ENCODE measurements at places on chromosomes 2 and 18.

DNA sequence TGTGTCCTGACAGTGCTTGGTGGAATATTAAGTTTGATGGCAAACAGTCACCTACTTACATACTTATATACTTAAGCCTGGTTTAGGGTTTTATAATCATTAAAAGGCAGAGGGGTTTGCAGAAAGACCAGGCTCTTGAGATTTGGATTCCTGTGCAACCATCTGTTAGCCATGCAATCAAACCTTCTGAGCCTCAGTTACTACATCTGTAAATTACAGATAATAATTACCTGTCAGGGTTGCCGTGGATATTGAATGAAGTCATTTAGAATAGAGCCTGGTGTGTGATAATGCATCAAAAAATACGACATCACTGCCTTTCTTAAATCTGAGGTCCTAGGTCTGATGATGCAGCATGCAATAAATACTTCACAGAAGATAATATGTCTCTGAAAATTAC, 152.9 kb downstream of the ARHGAP28 start:
- no peak for DNase-seq

GRCh38 chr2:58720770-58721697, 479.9 kb upstream of the FANCL start:
- DNase-seq: no peak

DNA sequence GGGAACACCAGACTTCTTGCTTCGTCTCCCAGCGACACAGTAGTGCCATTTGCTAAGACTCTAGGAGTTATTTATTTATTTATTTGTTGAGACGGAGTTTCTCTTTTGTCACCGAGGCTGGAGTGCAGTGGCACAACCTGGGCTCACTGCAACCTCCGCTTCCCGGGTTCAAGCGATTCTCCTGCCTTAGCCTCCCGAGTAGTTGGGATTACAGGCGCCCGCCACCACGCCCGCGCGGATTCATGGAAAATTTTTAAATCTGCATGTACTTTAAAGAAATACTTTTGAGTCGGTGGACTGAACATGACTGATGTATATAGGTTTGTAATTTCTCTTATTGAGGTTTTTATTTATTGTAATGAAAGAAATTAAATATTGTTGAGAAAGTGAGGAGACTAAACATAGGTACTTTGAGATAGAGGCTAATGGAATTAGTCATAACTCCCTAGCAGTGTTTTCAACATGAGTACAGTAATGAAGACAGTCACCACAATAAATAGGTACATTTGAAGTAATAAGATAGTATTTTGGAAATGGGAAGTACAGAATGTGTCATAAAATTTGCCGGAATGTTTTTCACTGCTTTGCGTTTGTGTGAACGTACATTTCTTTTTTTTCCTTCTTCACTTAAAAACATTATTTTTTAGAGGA, 983 bp downstream of the MTX2 start:
- no peak for DNase-seq

DNA sequence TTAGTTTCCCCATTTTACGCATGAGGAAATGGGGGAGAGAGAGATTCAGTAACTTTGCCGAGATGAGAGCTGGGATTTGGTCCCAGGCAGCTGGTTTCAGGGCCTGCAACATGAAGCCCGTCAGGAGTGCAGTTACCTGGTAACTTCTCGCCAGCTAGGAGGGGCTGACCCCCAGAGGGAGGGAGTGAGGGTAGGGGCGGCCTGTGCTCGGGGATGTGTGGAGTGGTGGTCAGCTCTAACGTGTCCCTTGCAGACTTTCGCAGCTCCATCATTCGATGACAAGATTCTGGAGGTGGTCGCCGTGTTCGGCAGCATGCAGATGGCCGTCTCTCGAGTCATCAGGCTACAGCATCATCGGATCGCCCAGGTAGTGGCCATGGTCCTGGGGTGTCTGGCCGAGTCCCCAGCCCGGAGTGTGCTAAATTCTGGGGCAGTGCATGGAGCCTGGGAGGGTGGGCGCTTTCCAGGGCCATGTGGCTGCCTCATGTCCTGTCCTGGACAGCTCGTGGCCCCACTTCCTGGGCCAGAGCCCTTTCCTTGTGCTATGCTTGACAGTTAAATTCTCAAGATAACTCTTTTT, 103.8 kb downstream of the DGKD start:
- DNase-seq: no peak

DNA sequence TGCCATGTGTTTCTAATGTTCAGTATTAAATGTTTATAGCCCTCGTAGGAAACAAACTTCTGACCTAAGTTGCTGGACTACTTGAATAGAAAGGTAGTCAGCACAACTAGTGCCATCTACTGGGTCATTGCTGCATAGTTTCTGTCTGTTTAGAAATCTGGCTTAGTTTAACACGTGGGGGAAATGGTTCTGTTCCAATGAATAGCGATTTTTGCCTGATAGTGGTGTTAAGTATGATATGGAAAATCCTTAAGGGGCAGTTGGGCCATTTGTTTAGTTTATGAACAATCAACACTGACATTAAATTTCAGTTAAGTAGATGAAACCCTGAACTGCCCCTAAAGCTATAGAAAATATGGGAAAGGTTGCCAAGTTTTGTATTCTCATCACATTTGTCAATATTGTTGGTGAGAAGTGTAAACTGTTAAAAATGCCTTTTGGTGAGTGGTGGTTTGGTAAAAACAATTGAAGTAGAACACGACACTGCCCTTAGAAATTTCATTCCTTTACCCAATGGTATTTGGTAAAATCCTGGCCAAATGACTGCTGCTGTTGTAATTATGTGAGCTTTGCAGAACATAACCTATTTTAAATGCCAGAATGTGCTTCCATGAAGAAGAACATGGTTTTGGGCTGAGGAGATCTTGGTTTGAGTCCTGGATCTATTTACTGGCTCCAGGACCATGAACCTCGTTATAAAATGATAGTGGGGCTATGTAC, 13.2 kb downstream of the NABP1 start:
- DNase-seq: no peak

All from activated naive CD8-positive, alpha-beta T cell treated with anti-CD3 and anti-CD28 coated beads, Interleukin-2, amount 10 ng/mL, durations not matched to agents 7 days and 5 days (primary cell).